ENCODE measurements at places on chromosomes 13 and 19. TPM values are rescaled to one million over a fixed set of nuclear protein-coding genes. Genes with fewer than 3 reads are reported as not detected.

ANKLE1 gene
- 0.22 TPM for total RNA-seq

GSX1 gene
- total RNA-seq, result not detected

MEIOSIN gene
- total RNA-seq, result not detected

USF2 gene
- total RNA-seq, result 96.2 TPM

CEACAM21 gene
- total RNA-seq, result 1.5 TPM

Data from left colon (tissue), 2 donors.